PC-9 (cell line): ENCODE measurements at places on chromosomes 2 and 18. TPM values are rescaled to one million over a fixed set of nuclear protein-coding genes. Genes with fewer than 3 reads are reported as not detected.
A peak's percentile ranks its signal among the peaks of the same experiment; 100 is the strongest.

MRO gene
- not detected in 2 replicates for total RNA-seq

- no peak for DNase-seq
Observed at GRCh38 chr2:5894355-5894754, 202.2 kb downstream of the SOX11 start.

TXNL1 gene
- total RNA-seq: 33.1 and 54.5 TPM in 2 replicates

- no peak for DNase-seq
Observed at GRCh38 chr2:177606636-177607035, 214.1 kb downstream of the AGPS start.

GRCh38 chr2:157839162-157839801 lies 36.8 kb downstream of the ACVR1 start:
- DNase-seq: peak; percentile 8

MAB21L4 gene
- 68.8 and 84.0 TPM in 2 replicates for total RNA-seq

MTERF4 gene
- 38.6 and 42.8 TPM in 2 replicates for total RNA-seq

GRCh38 chr2:105394951-105395611 lies 3.8 kb downstream of the FHL2 start:
- no peak for DNase-seq

DNA sequence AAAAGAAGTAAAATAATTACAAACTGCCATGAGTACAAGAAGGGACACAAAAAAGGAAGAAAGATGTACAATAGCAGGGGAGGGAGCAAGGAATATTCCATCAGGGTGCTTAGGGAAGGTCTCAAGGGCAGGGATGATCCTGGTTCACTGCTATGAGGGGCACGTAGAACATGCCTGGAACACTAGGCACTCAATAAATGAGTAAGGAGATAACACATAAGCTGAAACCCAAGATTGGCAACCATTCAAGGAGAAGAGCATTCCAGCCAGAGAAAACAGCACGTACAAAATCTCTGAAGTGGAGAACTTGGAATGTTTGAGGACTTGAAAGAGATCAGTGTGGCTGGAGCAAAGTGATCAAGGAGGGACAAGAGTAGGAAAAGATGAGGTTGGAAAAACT lies 103.2 kb downstream of the FAM161A start:
- DNase-seq: no peak

DNA sequence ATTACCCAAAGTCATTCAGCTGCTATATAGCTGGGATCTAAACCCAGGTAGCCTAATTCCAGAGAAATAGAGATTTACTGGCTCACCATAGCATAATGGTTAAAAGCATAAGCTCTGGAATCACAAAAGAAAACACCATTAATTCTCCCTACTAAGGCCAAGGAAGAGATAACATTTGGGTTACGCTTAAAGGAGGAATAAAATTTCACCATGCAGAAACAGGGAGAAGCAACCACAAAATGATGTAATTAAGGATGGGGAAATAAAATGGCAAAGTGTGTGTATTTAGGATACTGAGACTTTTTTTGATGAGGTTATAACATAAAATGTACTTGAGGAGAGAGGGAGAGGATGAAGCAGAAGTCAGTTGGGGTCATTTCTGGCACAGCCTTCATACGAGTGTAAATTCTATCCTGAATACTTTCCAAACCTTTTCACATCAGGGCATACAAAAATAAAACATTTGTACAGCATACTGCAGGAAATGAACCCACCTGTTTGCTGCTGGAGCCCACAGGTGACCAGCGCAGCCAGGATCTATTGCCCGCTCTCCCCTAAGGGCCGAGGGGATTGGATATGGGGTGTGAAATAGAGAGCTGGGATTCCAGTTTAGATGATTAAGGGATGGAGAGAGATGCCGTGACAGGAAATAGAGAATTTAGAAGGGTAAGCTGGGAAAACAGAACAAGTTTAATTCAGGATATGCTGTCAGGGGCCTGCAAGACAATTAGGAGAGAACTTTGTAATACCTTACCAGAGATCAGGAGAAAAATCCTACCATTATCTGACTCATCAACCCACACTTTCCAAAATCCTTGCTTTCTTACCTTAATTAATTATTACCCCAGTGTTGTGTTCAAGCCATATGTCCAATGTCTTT lies 43.8 kb upstream of the SERTAD2 start:
- no peak for DNase-seq

DNA sequence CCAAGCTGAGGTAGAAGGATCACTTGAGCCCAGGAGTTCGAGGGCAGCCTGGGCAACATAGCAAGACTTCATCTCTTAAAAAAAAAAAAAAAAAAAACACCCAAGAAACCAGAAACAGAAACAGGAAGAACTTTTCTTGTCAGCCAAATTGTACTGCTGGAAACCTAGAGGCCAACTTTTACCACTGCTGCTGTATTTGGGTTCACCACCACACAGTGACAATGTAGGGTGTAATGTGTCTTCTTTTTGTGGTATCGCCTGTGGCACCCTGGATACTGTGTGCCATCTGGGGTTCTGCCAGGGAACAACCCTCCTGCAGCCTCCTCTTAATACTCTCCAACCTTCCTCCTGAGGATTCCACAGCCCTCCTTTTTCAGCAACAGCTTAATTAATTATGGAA lies 72.6 kb downstream of the STK39 start:
- DNase-seq: no peak

KLF11 gene
- total RNA-seq: 10.9 and 14.6 TPM in 2 replicates

DNA sequence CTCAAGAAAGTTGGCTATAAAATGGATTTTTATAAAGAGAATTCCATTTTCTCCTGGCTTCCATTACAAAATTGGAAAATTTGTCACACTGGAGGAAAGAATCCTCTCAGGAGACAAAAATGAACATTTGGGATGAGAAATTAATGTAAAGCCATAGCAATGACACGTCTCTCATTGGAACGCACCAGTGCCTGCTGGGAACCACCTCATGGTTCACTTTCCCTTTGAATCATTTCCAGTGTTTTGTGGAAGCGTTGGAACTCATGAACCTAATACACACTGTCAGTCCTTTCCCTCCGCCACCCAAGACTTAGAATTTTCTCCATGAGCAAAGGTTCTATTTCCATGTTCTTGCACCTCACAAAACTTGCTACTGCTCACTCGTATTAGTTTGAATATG lies 21.0 kb upstream of the NRP2 start:
- no peak for DNase-seq

- no peak for DNase-seq
Observed at GRCh38 chr2:101230541-101231001, 22.1 kb upstream of the CNOT11 start.

DNA sequence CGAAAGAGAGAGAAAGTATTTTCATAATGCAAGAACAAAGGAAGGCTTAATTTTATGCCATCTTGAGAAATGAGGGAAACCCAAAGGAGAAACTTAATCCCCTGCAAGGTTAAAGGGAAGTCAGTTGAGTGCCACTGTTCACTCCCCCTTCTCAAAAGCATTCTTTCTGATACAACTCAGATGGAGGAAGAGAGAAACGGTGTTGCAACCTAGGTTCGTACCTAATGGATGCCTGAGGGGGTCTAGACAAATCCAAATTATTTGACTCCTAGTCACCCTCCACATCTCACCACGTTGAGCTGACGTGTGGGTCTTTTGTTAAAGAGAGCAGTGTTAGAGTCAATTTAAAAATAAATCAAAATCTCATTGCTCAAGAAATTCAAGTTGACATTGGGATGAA lies 52.6 kb upstream of the UNC80 start:
- no peak for DNase-seq

FAM110C gene
- total RNA-seq: 20.8 and 21.1 TPM in 2 replicates

GRCh38 chr2:11758187-11758586 lies 11.8 kb downstream of the LPIN1 start:
- DNase-seq: no peak

PRKAG3 gene
- not detected in 2 replicates for total RNA-seq

DNA sequence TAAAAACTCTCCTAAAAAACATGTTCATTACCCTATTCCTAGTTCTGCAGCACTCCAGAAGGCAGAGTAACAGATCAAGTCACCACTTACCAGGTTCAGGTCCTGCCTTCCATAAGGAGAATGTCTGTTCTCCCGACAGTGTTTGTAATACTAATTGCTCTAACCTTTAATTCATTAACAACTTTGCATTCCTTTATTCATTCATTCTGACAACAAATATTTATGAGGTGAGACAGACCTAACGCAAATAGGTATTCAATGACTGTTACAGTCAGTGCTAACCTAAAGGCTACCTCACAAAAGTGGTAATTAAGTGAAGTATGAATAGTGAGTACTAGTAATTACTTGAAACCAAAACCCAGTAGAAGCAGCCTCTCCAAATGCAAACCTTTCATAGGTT lies 224.0 kb downstream of the AFF3 start:
- no peak for DNase-seq

GRCh38 chr2:23628926-23629771 lies 244.2 kb downstream of the KLHL29 start:
- no peak for DNase-seq

ID2 gene
- 0.61 and 0.95 TPM in 2 replicates for total RNA-seq

DNA sequence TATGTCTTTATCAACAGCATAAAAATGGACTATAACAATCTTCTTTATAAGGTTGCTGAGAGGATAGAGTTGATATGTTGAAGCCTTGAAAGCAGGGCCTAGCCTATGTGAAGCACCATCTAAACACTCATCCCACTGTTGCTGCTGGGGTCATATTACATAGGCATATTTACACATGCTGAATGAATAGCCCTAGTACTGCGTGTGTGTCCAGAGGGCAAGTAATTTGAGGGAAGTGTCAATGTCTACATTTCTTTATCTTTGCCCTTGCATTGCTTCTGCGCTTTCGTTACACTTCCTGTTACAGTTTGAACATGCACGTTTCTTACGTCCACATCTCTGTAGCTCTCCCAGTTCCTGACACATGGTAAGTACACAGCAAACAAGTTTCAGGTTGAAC lies 280.3 kb upstream of the ATP5MC3 start:
- no peak for DNase-seq

DNA sequence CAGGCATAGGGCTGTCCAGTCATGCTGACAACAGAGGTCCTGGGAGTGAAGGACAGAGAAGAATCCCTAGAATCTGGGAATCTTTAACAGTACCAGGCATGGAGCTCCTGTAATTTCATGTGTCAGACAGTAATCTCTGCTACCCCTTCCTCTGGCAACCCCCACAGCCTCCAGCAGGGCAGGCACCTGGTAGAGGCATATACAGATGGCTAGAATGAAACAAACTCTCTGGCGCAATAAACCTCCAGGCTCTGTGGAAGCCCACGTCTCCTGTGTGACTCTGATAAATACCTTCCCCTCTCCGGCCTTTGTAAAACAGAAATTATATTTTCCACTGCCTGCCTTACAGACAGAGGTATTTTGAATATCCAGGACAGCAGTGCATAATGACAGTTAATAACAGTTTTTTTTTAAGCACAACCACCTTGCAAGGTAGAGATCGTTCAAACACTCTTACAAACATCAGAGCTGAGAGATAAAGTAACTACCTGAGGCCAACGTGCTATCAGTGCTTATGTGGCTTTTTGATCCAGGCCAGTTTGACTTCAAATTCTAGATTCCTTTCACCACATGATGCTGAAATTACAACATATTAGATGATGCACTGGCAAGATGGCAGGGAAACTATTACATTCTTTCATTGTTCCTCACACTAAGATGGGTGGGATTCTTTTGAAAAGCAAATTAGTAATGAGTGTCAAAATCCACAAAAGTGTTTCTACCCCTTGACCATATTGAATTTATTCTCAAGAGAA lies 47.7 kb upstream of the TMEM247 start:
- DNase-seq: no peak

- peak; percentile 99 for DNase-seq
Observed at GRCh38 chr18:58541789-58542425, 87.0 kb downstream of the ALPK2 start.

GRCh38 chr2:198055716-198056115 lies 251.3 kb downstream of the PLCL1 start:
- no peak for DNase-seq

GRCh38 chr18:9706081-9706935 lies 1.8 kb upstream of the RAB31 start:
- peak; percentile 68 for DNase-seq

GRCh38 chr18:24273596-24273995 lies 124.0 kb downstream of the OSBPL1A start:
- DNase-seq: no peak

CD8B2 gene
- not detected in 2 replicates for total RNA-seq

RETSAT gene
- total RNA-seq: 52.1 and 57.8 TPM in 2 replicates

NR4A2 gene
- total RNA-seq: 2.3 and 3.0 TPM in 2 replicates
